ENCODE measurements at places on chromosomes 7 and 10.

DNA sequence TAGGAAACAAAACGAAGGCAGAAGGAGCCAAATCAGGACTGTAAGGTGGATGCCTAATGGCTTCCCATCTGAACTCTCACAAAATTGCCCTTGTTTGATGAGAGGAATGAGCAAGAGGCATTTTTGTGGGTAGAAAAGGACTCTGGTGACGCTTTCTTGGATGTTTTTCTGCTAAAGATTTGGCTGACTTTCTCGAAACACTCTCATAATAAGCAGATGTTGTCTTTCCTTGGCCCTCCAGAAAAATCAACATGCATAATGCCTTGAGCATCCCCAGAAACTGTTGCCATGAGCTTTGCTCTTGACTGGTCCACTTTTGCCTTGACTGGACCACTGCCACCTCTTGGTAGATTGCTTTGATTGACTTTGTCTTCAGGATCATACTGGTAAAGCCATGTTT is 13.5 kb downstream of the PTPN12 start:
- DNase-seq, result no peak

DNA sequence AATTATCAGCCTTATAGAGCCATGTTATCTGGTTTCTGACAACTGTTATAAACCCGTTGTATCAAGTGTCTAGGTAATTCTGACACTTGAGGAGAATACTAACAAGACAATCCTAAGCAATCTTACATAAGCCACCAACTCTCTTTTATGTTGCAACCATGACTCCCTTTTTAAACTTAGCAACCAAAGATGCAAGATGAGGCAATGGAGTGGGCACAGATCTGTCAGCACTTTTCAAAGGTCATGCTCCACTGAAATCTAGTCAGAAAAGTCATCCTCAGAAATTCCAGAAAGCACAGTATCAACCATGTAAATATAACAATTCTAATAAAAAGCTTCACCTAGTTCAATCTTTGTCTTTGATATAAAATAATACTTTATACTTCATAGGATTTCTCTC is 77.0 kb upstream of the SEMA3A start:
- DNase-seq, result no peak

- no peak for DNase-seq
Observed at GRCh38 chr7:154965014-154965413, 37.9 kb downstream of the PAXIP1 start.

- DNase-seq, result no peak
Observed at GRCh38 chr10:50470798-50471582, 152.8 kb downstream of the SGMS1 start.

GRCh38 chr7:151289891-151290290 is 41.4 kb upstream of the SMARCD3 start:
- no peak for DNase-seq

GRCh38 chr7:21304808-21305375 is 123.0 kb upstream of the SP4 start:
- DNase-seq, result no peak

DNA sequence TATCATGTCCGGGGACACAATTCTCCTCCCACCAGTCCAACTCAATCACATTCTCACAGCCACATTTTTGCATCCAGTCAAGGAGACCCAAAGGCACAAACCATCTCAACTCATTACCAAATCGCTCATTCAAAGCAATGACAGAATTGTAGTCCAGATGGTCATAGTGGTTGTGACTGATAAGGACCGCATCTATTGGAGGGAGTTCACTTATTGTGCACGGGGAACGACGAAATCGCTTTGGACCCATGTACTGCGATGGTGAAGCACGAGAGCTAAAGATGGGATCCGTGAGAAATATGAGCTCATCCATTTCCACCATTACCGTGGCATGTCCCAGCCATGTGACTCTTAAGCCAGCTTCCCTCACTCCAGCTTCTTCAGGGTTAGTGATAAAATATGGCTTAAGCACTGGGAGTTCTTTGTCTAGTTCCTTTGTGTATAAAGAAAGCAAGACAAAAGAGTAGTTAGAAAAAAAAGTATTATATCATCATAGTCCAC is 29.1 kb downstream of the NAPEPLD start:
- no peak for DNase-seq

DNA sequence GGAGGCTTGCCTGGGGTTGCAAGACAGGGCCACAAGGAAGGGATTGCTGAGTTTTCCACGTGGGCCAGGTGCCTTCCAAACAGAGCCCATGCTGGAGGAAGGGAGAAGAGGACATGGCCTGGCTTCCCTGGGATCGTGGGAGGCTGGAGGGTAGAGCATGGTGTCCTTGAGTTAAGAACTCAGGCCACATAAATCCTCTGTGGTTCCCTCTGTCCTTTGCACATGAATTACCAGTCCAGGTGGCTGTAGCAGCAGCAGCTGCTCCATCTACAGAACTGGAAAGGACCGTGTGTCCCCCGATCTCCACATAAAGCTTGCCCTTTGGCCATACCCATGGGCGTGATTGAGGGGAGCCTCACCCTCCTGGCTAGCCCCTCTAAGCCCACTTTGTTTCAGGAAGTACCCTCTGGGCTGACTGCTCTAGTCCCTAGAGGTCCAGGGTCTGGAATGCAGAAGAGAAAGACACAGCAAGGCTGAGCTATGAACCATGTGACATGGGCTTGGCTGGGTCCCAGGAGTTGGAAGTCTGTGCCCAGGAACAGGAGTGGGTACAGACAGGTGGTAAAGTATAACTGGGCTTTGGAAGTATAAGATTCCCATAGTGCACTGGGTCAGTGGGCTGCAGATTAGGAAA is 84.9 kb downstream of the C10orf105 start:
- no peak for DNase-seq

GRCh38 chr10:23448802-23449570 is 10.1 kb downstream of the OTUD1 start:
- DNase-seq, result no peak

- no peak for DNase-seq
Observed at GRCh38 chr7:158720112-158720511, 15.5 kb upstream of the NCAPG2 start.

GRCh38 chr10:95796504-95796903 is 40.5 kb downstream of the ENTPD1 start:
- no peak for DNase-seq

DNA sequence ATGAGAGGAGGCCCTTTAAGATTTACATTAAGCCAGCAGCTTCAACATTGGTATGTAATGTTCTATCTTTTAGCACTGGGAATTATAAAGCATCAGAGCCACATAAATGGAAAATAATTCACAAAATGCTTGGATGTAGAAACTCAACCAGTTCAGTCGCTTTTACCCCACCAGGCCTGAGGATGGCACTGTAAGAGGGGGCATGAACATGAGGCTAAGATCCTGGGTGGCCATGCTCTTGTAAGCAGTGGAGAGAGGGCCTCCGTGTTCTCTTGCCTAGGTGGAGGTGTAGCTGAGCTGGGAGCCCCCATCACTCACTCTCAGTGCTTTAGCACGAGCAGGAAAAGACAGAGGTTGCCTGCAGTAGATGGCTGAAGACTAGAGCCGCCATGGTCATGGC is 238.8 kb downstream of the FANK1 start:
- DNase-seq, result no peak

- no peak for DNase-seq
Observed at GRCh38 chr10:20281579-20281978, 465.3 kb downstream of the PLXDC2 start.

GRCh38 chr10:73780966-73781365 is 882 bp upstream of the CHCHD1 start:
- DNase-seq, result no peak

All from RWPE2 (cell line).